Activated CD8-positive, alpha-beta T cell treated with anti-CD3 and anti-CD28 coated beads for 36 hours (primary cell): ENCODE measurements at places on chromosomes 12 and 14. TPM values are rescaled to one million over a fixed set of nuclear protein-coding genes. Genes with fewer than 3 reads are reported as not detected.
A peak's percentile ranks its signal among the peaks of the same experiment; 100 is the strongest.

DNA sequence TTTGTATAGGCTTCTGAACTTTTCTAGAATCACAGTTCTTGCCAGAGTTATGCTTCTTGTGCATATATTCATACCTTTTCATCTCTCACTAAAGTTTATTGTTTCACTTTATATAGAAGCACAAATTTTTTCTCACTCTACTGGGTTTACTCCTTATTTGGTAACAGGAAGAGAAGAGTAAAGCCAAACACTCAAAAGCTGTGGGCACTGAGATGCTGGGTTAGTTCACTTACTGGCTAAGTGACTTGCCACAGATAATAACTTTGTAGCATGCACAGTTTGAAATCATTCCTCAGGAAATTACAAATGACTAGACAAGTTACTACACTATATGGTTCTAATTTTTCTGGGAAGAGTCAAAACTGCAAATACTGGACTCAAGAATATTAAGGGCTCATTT lies 7.8 kb downstream of the HIGD1C start:
- peaks cover 6% of the 10 kb centered on the region for H3K4me1 ChIP-seq
- no peaks in the 10 kb centered on the region for H3K36me3 ChIP-seq
- H3K27ac ChIP-seq, result no peak overlapping the region
- no peak for DNase-seq
- no peak overlapping the region for H3K4me3 ChIP-seq

DNA sequence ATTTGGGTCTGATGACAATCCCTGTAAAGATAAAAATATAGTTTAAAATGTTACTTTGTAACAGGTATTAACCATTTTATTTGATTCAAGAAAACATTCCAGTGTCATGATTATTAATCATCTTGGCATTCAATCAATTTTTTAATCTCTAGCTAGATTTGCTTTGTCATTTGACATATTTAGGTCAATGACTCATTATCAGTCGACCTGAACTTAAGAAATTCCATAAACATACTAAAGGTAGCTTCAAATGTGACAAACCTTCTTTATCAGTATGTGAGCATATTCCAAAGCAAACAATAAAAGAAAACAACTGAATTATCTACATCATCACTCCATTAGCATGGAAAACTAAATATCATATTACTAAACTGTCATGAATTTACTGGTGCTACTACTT lies 50.8 kb upstream of the CDKL1 start:
- peaks cover 32% of the 10 kb centered on the region for H3K36me3 ChIP-seq
- H3K4me1 ChIP-seq, result no peaks in the 10 kb centered on the region
- no peak overlapping the region for H3K27ac ChIP-seq

GOLGA3 gene
- 52.2 TPM for total RNA-seq

KSR2 gene
- total RNA-seq, result not detected

- H3K27me3 ChIP-seq, result no peaks in the 10 kb centered on the region
- H3K27ac ChIP-seq, result no peak overlapping the region
- no peak for DNase-seq
Measured at GRCh38 chr12:125053821-125054220, 11.4 kb upstream of the AACS start.

- H3K27ac ChIP-seq, result peak overlapping the region; percentile 87
- DNase-seq, result peak; percentile 86
- H3K4me1 ChIP-seq, result peaks cover 55% of the 10 kb centered on the region
- no peaks in the 10 kb centered on the region for H3K27me3 ChIP-seq
Measured at GRCh38 chr14:24605435-24606190, 3.9 kb downstream of the GZMH start.

BDKRB2 gene
- total RNA-seq, result not detected

- H3K36me3 ChIP-seq, result no peaks in the 10 kb centered on the region
- DNase-seq, result no peak
- H3K27ac ChIP-seq, result no peak overlapping the region
- H3K4me1 ChIP-seq, result no peaks in the 10 kb centered on the region
Measured at GRCh38 chr12:3292677-3293412, 198.2 kb upstream of the PRMT8 start.

B4GALNT1 gene
- 0.61 TPM for total RNA-seq

DNA sequence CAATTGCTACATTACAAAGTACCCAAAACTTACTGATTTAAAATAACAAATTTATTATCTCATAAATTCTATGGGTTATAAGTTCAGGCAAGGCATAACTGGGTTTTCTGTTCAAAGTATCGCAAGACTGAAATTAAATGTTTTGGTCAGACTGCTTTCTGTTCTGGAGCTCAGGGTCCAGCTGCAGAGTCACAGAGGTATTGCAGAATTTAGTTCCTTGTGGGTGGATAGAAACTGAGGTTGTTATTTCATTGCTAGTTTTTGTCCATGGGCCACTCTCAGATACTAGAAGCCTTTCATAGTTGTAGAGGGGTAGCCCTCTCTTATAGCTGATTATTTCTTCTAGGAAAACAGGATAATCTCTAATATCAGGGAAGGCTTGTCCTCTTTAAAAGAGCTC lies 467.9 kb downstream of the TRHDE start:
- DNase-seq, result no peak
- no peak overlapping the region for H3K4me3 ChIP-seq
- no peaks in the 10 kb centered on the region for H3K4me1 ChIP-seq
- H3K36me3 ChIP-seq, result no peaks in the 10 kb centered on the region
- no peaks in the 10 kb centered on the region for H3K27me3 ChIP-seq
- no peak overlapping the region for H3K27ac ChIP-seq
